ENCODE measurements at places on chromosomes 7 and 10. TPM values are rescaled to one million over a fixed set of nuclear protein-coding genes. Genes with fewer than 3 reads are reported as not detected.
A peak's percentile ranks its signal among the peaks of the same experiment; 100 is the strongest.

FKBP6 gene
- not detected for total RNA-seq

ACTL6B gene
- total RNA-seq = not detected

SPAM1 gene
- total RNA-seq = not detected

TMEM225B gene
- not detected for total RNA-seq

PLXNA4 gene
- total RNA-seq = not detected

ZNF425 gene
- total RNA-seq = 1.9 TPM

DYDC2 gene
- total RNA-seq = not detected

CABCOCO1 gene
- total RNA-seq = 0.59 TPM

BICC1 gene
- total RNA-seq = 15.2 TPM

DNA sequence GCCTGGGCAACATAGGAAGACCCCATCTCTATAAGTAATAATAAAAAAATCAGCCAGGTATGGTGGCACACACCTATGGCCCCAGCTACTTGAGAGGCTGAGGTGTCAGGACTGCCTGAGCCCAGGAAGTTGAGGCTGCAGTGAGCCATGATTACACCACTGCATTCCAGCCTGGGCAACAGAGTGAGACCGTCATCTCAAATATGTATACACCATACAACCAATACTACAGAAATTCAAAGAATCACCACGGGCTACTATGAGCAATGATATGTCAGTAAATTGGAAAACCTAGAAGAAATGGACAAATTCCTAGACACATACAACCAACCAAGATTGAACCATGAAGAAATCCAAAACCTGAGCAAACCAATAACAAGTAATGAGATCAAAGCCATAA lies 60.3 kb upstream of the ZC3HAV1 start:
- DNase-seq = no peak

DNA sequence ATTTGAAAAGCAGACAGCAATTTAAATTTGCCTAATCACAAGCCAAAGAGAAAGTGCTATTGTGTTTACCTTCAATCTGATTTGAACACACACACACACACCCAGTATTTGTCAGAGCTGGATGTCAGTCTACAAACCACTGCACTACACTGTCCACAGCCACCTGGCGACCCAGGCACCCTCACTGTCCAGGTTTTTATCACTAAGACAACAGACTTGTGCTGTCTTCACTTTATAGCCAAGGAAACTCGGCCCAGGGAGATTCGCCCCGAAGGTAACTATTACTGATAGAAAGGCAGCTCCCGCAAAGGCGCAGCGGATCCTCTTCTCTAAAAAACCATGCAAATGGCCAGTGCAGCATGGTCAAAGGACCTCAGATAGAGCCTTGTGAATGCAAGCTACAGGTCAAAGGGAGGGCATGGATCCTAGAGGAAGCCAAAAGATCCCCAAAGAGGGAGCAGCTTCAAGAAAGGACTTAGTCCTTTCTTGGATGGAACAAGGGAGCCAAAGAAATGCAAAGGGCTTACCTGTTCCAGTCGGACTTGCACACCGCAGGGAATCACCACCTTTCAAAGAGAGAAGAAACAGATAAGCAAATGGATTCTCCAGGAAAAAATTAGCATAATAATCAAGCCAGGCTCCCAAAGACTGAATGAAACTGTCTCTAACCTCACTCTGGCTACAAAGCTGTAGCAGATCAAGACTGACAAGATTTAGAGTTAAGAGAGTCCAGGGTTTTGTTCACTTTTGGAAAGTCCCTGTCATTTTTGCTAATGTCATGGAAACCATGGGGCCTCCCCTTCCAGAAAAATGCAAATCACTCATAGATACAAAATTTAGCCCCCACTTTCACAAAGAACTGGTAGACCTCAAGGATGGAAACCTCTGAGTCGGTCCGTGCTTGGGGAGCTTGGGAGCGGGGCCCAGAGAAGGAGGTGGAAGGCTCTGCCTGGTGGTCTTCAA lies 101.1 kb downstream of the TNS3 start:
- DNase-seq = no peak

GRCh38 chr7:50814166-50814565 lies 31.5 kb upstream of the GRB10 start:
- DNase-seq = no peak

GRCh38 chr7:31302356-31302755 lies 38.2 kb downstream of the NEUROD6 start:
- DNase-seq = no peak

DNA sequence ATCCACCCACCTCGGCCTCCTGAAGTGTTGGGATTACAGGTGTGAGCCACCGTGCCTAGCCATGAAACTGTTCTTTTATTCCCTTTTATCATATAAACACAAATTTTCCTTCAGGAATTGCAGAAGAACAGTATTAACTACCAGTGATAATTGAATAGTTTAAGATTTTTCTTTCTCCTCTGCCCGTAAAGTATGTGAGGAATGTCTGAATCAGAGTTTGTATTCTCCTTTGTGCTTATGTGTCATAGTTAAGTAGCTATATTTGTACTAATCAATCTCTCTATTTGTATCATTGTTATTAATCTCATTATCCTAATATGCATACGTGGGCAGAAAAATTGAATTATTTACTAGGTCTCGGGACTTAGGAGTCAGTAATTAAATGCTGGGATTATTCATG lies 83.6 kb downstream of the ZNF277 start:
- no peak for DNase-seq

DNA sequence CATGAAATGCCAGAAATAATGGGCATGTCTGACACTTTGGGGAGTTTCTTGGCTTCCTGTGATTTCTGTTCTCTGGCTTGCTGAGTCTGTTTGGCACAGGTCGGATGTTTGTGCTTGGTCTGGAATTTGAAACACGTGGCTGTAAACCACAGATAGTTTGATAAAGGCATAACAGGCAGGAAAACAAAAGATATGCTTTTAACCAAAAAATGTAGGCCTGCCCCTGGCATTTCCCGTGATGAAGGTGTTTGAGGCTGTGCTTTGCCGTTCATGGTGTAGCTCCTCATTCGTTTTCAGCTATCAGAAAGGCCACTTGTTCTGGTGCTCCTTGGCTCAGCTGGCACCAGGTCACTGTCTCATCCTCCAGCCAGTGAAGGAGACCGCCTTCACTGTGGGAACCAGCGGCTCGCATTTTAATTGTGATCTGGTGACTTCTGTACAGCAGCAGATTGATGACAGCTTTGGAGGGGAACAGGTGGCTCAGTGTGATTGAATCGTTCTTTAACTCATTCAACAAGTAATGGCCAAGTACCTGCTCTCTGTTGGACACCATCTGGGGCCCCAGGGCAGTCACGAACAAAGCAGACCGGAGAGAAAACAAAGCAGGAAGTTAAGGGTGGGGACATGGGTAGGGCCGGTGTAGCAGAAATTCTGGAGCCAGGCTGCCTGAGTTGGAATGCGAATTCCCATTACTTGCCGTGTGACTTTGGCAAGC lies 111.5 kb downstream of the CCNY start:
- DNase-seq = peak; percentile 54

DNA sequence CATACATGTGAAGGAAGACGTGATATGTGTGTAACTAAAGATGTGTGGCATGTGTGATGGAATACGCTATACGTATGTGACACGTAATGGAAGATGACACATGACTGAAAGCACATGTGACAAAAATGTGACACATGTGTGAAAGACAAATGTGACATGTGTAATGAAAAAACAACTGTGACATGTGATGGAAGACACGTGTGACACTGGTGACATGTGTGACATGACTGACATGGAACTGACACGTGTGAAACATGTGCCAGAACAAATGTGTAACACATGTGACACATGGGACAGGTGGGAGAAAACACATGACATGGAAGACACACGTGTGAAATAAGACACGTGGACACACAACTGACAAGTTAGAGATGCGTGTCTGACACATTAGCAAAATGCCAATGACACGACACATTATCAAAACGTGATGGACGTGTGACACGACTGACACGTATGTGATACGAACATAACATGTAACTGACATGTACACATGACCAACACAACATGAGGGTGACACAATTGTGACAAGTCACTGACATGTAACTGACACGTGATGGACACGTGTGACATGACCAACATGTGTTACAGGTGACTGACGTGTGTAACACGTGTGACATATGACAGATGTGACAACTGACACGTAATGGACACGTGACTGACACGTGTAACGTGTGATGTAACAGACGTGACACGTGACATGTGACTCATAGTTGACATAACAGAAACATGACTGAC lies 24.4 kb downstream of the CRPPA start:
- no peak for DNase-seq

DNA sequence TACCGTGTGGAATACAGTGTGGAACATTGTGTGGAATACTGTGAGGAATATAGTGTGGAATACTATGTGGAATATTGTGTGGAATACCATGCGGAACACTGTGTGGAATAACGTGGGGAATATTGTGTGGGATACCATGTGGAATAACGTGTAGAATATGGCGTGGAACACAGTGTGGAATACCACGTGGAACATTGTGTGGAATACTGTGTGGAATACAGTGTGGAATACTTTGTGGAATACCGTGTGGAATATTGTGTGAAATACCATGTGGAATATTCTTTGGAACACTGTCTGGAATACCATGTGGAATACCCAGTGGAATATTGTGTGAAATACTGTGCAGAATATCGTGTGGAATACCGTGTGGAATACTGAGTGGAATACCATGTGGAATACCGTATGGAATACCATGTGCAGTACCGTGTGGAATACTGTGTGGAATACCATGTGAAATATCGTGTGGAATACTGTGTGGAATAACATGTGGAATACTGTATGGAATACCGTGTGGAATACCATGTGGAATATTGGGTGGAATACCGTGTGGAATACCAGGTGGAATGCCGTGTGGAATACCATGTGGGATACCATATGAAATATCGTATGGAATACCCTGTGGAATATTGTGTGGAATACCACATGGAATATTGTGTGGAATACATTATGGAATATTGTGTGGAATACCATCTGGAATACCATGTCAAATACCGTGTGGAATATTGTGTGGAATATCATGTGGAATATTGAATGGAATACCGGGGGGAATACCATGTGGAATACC lies 133.1 kb upstream of the CHST15 start:
- DNase-seq = no peak

- DNase-seq = no peak
These were observed 22.0 kb upstream of the EEPD1 start for GRCh38 chr7:36131026-36131425.

DNA sequence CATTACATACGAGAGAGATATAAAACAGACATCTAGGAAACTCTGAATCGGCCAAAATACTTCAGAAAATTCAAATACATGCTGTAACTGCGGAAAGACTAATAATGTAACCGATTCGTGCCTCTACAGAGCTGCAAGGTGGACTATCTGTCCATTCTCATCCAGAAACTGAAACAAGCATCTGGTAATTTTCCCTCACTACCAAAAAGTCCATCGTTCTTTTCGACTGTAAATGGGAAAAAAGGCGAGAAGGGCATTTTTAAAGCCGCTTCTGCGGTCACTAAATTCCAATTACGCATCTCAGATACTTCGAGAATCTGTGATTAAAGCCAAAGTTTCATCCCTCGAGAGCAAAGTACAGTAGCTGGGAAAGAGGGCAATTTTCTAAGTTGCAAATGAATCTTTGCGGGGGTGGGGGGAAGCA lies 1.3 kb downstream of the OGA start:
- DNase-seq = no peak

DNA sequence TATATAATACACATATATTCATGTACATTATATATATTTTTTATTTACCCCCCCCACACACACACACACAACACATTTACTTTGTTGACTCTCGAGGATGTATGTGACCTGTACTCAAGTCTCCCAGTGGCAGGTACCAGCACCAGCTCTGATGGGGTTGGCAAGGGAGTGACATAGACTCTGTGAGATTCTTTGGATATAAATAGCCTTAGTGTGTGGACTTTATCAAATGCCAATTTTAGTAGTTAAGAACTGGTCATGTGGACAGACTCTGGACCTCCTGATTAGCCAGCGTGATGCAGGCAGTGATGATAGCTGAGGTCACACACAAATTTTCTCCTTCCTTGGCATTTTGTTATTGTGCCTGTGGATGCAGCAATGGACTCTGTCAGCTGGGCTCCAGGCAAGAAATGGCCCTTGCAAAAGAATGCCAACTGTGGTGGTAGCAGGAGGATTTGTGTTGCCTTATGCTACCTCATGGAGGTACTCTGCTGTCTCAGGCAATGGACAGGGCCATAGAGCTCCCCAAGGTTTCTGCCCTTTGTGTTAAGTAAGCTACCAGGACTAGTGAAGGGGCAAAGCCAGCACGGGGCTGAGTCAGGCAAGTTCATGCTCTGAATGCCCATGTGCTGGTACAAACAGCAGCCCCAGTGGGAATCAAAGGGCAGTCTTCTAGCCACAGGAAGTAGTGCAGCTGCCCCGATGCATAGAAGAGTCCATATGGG lies 224.6 kb upstream of the ZWINT start:
- DNase-seq = no peak

DNA sequence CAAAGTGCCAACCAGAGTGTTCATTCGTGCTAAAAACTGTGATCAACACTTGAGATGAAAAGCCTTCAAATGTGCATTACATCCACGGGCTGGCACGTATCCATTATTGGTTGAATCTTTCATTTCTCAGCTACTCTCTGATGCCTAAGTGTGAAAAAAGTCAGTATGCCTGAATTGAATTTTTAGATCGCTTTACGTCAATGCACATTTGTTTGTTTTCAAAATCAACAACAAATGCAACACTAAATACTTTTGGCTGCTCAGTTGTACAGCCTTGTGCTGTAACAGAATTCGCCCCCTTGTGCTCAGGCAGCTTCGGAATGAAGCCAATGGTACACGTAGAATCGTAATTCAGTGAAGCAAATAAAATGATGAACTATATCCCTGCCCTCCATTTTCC lies 446.5 kb upstream of the NRP1 start:
- no peak for DNase-seq

DNA sequence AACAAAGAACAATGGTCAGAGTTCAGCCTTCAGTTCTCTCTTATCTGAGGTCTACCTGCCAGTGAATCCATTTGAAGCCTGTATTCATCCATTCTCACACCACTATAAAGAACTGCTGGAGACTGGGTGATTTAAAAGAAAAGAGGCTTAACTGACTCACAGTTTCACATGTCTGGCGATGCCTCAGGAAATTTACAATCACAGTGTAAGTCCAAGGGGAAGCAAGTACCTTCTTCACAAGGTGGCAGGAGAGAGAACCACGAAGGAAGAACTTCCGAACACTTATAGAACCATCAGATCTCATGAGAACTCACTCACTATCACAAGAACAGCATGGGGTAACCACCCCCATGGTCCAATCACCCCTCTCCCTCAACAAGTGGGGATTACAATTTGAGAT lies 33.0 kb upstream of the SLC25A13 start:
- DNase-seq = no peak

GRCh38 chr10:2392145-2392812 lies 655.0 kb upstream of the ADARB2 start:
- no peak for DNase-seq

DNA sequence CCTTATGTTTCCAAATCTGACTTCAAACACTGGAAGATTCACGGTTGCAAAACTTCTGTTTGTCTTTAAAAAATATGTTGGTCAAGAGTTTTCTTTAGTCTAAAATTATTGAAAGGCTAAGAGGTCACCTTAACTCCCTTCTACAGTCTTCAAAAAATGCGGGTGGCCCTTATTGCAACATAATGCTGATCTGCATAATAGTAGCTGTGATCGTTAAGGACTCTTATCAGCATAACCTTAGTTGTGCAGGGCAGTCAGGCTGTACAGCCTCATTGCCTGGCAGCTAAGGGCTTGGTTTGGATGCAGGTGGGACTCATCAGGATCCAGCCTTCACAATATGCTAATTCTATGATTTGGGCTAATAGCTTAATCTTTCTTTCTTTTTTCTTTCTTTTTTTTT lies 15.0 kb downstream of the KIAA1217 start:
- DNase-seq = no peak

GRCh38 chr10:34710391-34710751 lies 104.7 kb downstream of the PARD3 start:
- DNase-seq = peak; percentile 31
